ENCODE measurements at places on chromosomes 1 and 21.

DNA sequence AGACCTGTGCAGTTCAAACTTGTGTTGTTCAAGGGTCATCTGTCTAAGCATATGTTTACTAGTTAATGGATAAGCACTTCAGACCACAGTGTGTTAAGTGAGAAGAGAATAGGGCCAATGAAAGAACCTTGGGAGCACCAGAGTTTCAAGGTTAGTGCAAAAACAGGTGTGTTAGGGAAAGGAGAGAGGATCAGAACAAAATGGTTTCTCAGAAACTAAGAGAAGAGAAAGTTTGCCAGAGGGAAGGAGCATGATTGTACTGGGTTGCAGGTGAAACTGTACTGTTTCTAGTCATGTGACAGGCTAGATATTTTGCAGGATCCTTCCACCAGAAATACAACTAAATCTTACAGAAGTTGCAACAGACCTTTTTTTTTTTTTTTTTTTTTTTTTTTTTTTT is 23.3 kb downstream of the RPRD2 start:
- DNase-seq: no peak

- no peak for DNase-seq
These were observed 12.0 kb downstream of the SETD4 start for GRCh38 chr21:36048357-36048756.

- DNase-seq: no peak
These were observed 7.4 kb downstream of the SPRR5 start for GRCh38 chr1:152954436-152954835.

- no peak for DNase-seq
These were observed 56.6 kb upstream of the CR2 start for GRCh38 chr1:207397525-207397926.

- no peak for DNase-seq
These were observed 649.5 kb upstream of the CAMK1G start for GRCh38 chr1:208933984-208934525.

- no peak for DNase-seq
These were observed 14.9 kb downstream of the NTPCR start for GRCh38 chr1:232965124-232965911.

DNA sequence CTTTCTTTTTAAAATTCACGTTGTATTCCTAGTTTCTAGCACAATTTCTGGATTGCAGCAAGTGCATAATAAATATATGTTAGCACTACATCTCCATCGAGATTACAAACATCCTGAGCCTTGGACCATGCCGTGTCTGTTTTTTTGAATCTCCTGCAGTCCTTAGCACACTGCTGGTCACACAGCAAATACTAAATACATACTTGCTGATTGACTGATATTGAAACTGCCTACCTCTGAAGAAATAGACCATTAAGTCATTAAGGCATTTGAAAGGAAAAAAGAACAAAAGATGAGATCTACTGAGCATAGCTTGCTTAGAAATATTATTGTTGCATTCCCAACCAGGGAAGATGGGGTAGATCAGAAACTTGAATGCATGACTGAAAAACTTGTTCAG is 369.1 kb downstream of the PTBP2 start:
- no peak for DNase-seq

GRCh38 chr21:29676395-29676794 is 263.4 kb downstream of the GRIK1 start:
- DNase-seq: no peak

GRCh38 chr21:21029164-21029563 is 31.0 kb downstream of the NCAM2 start:
- no peak for DNase-seq

- DNase-seq: no peak
These were observed 215.4 kb downstream of the ASTN1 start for GRCh38 chr1:176949033-176949662.
